Activated CD4-positive, alpha-beta T cell treated with anti-CD3 and anti-CD28 coated beads, Interleukin-2, amount 50 U/mL, for 1 hour (primary cell): ENCODE measurements at places on chromosomes 4 and X.

DNA sequence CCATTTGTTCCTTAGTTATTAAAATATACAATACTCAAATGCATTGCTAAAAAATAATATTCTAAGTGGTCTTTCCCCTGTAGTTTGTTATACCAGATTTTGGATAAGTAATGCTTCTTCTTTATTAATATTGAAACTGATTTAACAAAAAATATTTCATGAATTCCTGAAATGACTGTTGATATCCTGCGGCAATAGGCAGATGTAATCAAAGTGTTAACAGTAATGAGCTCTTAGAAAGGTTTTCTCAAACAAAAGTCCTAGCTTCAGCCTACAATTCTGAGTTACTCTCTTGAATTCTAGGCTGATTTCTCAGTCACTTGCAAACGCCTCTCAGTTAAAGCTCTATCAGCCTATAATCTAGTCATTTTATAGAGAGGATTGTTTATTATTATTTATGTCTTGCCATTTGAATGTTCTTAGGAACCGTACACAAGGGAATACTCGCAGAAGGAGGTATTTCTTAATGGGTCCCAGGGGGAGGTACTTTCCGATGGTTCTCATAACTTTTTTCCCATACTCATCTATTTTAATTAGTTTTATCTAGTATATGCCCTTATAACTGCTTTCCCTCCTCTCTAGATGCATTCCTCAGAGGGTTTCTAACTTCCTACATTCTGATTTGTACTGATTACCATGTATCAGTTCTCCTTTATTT lies 96.8 kb downstream of the FNIP2 start:
- DNase-seq: no peak

DNA sequence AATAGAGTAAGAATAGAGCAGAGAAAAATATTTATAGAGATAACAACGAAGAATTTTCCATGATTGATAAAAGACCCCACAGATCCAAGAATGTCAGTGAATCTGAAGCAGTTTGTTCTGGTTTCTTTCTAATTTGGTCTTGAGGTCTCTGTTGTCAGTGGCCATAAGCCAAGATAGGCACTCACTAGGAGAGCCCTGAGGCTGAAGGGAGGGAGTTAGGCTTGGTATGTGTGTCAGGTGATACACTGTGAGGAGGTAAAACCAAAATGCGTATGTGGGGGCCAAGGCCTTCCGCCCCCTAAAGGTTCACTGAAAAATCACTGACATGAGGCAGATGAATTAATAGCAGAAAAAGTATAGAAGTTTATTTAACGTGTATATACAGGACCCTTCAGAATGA lies 382.3 kb upstream of the HTR2C start:
- no peak for DNase-seq

GRCh38 chrX:30597216-30598012 lies 19.8 kb upstream of the TASL start:
- no peak for DNase-seq

DNA sequence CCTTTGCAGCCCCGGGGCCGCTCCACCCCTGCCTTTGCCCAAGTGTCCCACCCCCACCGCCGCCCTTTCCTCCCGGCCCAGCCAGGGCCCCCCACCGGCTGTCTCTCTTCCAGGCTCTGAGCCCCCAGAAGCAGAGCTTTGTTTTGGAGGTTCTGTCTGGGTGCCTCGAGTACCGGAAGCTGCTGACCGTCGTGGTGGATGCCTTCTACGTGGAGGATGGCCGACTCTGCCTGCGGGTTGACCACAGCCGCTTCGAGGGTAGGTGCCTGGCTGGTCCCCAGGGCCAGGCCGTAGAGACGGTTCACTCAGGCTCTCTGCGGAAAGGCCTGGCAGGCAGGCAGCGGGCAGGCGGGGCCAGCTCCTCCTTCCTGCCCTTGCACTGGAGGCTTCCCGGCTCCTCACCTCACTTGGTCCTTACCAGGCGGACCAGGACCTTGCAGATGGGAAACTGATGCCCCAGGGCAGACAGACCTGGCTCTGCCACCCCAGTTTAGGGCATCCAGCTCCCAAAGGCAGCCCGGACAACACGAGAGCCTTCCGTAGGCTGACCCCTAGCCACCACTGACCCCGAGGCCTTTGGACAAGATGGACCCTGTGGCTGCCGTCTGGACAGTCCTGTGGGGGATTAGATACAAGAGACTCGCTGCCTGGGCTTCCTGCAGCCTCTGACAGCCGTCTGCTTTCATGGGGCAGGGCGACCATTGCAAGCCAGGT lies 18.2 kb downstream of the CFAP99 start:
- DNase-seq: no peak

GRCh38 chrX:71216485-71216884 lies 6.5 kb upstream of the GJB1 start:
- no peak for DNase-seq

DNA sequence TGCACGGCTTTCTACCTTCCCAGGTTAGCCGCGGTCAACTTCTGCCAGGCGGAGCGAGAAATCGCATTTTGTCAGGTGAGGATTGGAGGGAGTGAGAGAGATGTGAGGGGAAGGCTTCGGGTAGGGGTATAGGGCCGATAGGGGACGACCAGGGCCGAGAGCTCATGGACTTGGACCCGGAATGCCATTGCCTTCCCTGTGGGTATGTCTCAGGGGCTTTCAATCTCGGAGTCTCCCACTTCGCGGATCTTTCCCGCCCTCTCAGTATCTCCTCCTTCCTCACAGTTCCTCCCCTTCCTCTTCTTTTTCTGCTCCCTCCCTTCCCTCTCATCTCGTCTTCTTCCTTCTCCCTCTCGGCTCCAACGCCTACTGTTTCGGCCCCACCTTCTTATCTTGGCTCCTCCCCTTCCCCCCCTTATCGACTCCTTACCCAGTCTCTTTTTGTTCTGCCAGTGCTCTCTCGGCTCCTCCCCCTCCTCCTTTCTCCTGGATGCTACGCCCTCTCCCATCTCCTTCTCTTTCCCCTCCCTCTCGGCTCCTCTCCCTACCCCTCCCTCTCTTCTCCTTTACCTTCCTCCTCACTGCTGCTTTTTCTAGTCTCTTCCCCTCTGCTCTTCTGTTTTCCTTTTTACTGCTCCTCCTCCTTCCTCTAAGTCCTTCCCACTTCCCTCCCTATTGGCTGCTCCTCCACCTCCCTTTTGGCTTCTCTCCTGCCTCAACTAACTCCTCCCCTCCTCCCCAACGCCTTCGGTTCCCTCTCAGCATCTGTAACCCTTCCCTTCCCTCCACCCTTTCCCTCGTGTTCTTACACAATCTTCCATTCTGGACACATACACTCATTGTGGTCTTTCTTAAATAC lies 29.4 kb upstream of the RBMX start:
- peak; percentile 38 for DNase-seq

GRCh38 chr4:147370881-147371280 lies 110.0 kb upstream of the EDNRA start:
- no peak for DNase-seq

- no peak for DNase-seq
These were observed 35.8 kb downstream of the PLK4 start for GRCh38 chr4:127916512-127916911.

- DNase-seq: no peak
These were observed 54.7 kb downstream of the CNGA2 start for GRCh38 chrX:151789179-151789800.

DNA sequence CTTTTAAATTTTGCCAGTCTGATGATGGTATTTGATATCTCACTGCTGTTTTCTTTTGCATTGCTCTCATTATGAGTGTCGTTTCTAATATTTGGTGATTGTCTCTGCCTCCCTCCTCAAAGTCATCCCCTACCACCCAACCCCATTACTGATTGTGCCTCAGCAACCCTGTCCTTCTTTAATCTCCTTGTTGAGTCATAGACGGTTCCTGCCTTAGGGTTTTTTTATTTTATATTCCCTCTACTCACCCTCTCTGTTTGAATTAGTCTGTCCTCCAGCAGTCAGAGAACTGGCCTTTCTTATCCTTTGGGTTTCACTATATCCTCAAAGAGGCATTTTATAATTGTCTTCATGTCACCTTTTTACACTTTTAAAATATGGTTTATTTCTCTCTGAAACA lies 409.3 kb upstream of the CPEB2 start:
- no peak for DNase-seq

DNA sequence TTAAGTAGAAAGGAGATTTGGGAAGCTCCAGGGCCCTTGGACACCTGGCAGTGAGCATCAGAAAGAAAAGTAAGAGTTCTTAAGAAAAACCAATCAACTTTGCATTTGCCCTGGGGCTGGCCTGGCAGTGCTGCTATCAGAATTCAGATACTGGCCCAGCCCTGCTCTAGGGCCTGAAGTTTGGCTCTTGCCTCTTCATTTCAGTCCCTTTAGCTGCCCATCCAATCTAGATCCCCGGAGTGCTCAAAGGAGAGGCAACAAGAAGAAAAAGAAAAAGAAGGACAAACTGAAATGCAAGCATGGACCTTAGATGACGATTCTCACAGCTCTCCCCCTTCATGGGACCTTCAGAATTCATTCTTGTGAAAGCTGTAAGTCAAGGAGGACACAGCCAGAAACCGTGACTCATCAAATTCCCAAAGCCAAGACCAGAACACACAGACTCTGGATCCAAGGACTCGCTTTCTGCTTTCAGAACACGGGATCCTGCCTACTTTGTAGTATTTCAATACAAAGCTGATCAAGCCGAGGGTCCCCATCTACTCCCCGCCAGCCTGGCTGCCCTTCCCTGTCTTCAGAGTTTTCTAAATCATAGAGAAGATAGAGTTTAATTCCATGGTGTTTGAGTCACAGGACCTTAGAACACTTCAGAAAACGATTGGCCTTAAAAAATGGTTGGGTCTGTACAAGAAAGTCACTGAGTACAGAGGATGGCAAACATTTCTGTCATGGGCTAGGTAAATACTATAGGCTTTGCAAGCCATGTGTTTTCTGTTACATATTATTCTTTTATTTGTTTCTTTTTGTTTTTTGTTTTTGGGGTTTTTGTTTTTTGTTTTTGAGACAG lies 103.7 kb downstream of the RBM47 start:
- DNase-seq: no peak

DNA sequence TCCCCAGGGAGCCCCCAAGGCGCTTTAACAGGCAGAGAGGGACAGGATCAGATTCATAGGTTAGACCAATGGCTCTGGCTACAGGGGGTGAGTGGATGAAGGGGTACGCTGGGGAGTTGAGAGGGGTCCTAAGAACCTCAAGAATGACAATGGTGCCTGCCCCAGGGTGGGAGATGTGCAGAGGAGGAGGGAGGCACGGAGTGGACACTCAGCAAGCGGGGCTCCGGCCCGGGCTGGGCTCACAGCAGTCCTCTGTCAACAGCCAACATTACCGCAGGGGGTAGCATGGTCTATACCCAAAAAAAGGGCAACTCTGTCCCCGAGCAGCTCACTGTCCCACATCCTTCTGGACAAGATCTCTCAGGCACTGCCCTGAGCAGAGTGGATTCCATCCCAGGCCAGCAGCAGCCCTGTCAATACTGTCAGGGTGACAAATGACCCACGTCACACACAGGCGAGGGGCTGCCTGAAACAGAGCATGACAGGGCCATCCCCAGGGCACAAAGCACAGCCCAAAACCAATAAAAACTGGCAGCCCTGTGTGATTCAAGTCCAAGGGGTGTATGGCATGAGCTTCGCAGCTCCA lies 47.7 kb upstream of the PPP2R2C start:
- no peak for DNase-seq

GRCh38 chr4:172778583-172778982 lies 390.0 kb upstream of the GALNT7 start:
- no peak for DNase-seq

- DNase-seq: no peak
These were observed 17.5 kb upstream of the MSANTD1 start for GRCh38 chr4:3231471-3231870.

DNA sequence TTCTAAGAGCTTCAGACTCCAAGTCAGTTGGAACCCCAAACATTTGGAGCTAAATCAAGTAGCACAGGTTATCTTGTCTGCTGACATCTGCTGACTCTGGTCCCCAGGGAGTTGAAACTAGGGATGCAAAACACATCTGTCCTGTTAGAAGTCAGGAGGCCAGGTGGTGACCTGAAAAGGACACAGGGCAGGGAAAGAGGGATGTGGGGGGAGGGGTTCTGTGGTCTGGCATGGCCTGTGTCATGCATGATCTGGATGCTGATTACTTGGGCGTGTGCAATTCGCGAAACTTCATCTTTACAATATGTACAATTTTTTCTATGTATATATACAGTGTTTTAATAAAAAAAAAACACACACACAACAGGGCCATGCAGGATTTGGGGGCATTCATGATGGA lies 55.3 kb downstream of the FHDC1 start:
- no peak for DNase-seq

GRCh38 chr4:108360754-108361445 lies 192.2 kb upstream of the LEF1 start:
- DNase-seq: no peak

- DNase-seq: no peak
These were observed 49.8 kb upstream of the SEC24B start for GRCh38 chr4:109383823-109384222.

DNA sequence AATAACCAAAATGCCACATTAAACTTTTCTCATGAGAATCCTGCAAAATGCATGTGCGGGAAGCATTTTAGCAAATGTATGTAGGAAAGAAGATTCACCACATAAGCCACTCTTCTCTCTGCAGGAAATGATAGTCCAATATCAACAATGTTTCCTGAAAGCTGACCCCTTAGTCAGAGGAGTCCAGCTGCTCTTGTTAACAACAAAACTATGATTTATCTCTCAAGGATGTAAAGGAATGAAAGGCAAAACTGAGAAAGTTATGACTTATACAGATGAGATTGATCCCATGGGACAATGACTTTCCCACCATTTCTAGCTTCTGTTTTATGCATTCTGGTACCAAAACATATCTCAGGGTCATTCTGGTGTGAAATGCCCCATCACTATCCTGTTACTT lies 125.0 kb upstream of the EDNRA start:
- DNase-seq: no peak

GRCh38 chrX:110012818-110013485 lies 10.0 kb downstream of the TMEM164 start:
- no peak for DNase-seq

- no peak for DNase-seq
These were observed 60.8 kb downstream of the DLG3 start for GRCh38 chrX:70505451-70505841.

- DNase-seq: no peak
These were observed 9.8 kb upstream of the ARX start for GRCh38 chrX:25025615-25026014.

DNA sequence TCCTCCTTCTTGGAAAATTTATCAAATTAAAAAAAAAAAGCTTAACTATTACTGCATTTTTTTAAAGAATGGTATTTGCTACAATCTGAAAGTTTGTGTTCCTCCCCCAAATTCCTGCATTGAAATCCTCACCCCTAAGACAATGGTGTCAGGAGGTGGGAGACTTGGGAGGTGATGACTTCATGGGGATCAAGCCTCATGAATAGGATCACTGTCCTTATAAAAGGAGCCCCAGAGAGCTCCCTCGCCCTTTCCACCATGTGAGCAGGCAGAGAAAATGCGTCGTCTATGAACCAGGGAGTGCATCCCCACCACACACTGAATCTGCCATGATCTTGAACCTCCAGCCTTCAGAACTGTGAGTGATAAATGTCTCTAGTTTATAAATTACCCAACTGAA lies 38.0 kb downstream of the DHRSX start:
- DNase-seq: no peak

DNA sequence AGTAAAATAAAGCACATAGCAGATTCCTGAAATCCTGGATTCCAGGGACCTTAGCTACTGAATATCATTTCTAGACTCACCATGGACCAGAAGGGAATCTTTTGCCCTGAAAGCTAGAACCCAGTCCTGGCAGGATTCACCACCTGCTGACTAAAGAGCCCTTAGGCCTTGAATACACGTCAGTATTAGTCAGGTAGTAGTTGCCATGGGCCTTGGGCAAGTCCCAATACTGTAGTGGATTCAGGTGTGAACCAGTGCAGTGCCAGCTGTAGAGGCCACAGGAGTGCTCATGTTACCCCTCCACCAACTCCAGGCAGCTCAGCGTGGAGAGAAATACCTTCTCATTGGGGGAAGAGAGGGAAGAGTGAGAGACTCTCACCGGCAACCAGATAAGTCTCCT lies 64.1 kb upstream of the UBQLN2 start:
- no peak for DNase-seq
